ENCODE measurements at places on chromosomes 5 and 9. TPM values are rescaled to one million over a fixed set of nuclear protein-coding genes. Genes with fewer than 3 reads are reported as not detected.

The ARAP3 gene
- 11.6 TPM for total RNA-seq

The LCN15 gene
- not detected for total RNA-seq

The IL11RA gene
- total RNA-seq: 4.6 TPM

The SELENOP gene
- total RNA-seq: 6.7 TPM

The VAV2 gene
- total RNA-seq: 21.0 TPM

The ARHGEF28 gene
- 15.7 TPM for total RNA-seq

The TRIM7 gene
- total RNA-seq: 84.9 TPM

The CYSRT1 gene
- total RNA-seq: 17.3 TPM

The ZFP2 gene
- total RNA-seq: 1.3 TPM

The IFNA21 gene
- total RNA-seq: not detected

The AQP7 gene
- total RNA-seq: not detected

The LECT2 gene
- not detected for total RNA-seq

The C5orf58 gene
- not detected for total RNA-seq

The ENTREP1 gene
- total RNA-seq: 2.5 TPM

The FBP1 gene
- total RNA-seq: 0.21 TPM

The MLANA gene
- not detected for total RNA-seq

The STK32A gene
- total RNA-seq: 0.46 TPM

The MSX2 gene
- 0.21 TPM for total RNA-seq

The MVB12B gene
- 2.8 TPM for total RNA-seq

The F2RL2 gene
- total RNA-seq: 0.05 TPM

The PBX3 gene
- 19.8 TPM for total RNA-seq

The SERF1A gene
- 9.3 TPM for total RNA-seq

The F2R gene
- total RNA-seq: 11.0 TPM

The MCIDAS gene
- total RNA-seq: not detected

The SLC6A19 gene
- total RNA-seq: not detected

The UBE2QL1 gene
- not detected for total RNA-seq

The NSG2 gene
- not detected for total RNA-seq

The STPG3 gene
- total RNA-seq: not detected

The PCDHA5 gene
- not detected for total RNA-seq

The FREM1 gene
- total RNA-seq: 0.05 TPM

The FKBP15 gene
- 17.1 TPM for total RNA-seq

The SUSD3 gene
- total RNA-seq: not detected

The CKMT2 gene
- total RNA-seq: not detected

The SPATA31C1 gene
- not detected for total RNA-seq

The OR1J2 gene
- not detected for total RNA-seq

The PCDHGA4 gene
- 0.23 TPM for total RNA-seq

The PCDHGB5 gene
- total RNA-seq: 6.1 TPM

The CAMK4 gene
- total RNA-seq: 3.0 TPM

The SMIM33 gene
- not detected for total RNA-seq

The STOML2 gene
- 214 TPM for total RNA-seq

The CYLC2 gene
- not detected for total RNA-seq

The MACROH2A1 gene
- 417 TPM for total RNA-seq

The HIGD2A gene
- 122 TPM for total RNA-seq

The ZNF189 gene
- total RNA-seq: 6.9 TPM

The PNPLA7 gene
- total RNA-seq: 0.28 TPM

The PRRX2 gene
- total RNA-seq: 1.2 TPM

The TMEM174 gene
- total RNA-seq: not detected

The BNIP1 gene
- 15.0 TPM for total RNA-seq

The TOMM5 gene
- total RNA-seq: 195 TPM

The ANXA6 gene
- total RNA-seq: 13.9 TPM

The LCN10 gene
- total RNA-seq: not detected

The SPAAR gene
- total RNA-seq: 0.21 TPM

The RMI1 gene
- 3.5 TPM for total RNA-seq

The NKD2 gene
- total RNA-seq: 0.09 TPM

The PCDHB10 gene
- 0.21 TPM for total RNA-seq

The FBXW11 gene
- total RNA-seq: 44.0 TPM

The TMOD1 gene
- total RNA-seq: not detected

The SMIM15 gene
- 26.6 TPM for total RNA-seq
